ENCODE measurements at places on chromosomes 16 and 17.

GRCh38 chr17:68602289-68602688 is 1.1 kb upstream of the FAM20A start:
- peak; percentile 51 for DNase-seq

DNA sequence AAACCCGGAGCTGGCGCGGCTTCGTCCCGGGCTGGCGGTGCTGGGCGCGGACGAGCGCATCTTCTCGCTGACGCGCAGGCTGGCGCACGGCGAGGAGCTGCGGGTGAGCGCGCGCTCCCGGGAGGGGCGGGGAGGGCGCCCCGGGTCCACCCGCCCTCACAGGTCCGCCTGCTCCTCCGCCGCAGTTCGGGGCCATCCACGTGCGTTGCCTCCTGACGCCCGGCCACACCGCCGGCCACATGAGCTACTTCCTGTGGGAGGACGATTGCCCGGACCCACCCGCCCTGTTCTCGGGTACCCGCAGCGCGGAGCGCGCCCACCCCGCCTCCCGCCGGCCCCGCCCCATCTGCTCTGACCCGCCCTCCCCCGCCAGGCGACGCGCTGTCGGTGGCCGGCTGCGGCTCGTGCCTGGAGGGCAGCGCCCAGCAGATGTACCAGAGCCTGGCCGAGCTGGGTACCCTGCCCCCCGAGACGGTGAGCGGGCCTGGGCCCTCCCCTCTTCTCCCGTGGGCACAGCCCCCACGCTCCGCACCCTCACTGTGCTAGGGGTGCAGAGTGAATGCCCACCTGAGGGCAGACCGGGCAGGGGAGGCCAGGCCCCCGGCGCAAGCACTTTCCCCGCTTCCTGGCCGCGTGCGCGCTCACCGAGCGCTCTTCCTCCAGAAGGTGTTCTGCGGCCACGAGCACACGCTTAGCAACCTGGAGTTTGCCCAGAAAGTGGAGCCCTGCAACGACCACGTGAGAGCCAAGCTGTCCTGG is 1.4 kb downstream of the HAGHL start:
- peak; percentile 79 for DNase-seq

DNA sequence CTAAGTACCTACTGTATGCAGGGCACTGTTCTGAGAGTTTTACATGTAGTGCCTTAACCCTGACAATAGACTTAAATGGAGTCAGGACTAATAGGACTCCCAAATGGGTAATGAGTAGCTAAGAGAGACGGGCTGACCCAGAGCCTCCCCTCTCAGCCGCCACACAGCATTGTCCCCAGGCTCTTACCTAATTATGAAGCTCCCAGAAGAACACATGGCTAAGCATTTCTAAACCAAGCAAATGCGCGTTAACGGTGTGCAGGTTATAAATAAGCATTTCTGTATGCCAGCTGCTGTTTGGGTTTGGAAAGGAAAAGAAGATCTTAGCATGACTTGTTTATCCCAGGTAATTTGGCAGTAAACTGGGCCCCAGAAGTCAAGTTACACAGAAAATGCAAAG is 14.3 kb downstream of the KATNIP start:
- no peak for DNase-seq

- no peak for DNase-seq
These were observed 262.8 kb downstream of the ABCC12 start for GRCh38 chr16:47892999-47893398.

- no peak for DNase-seq
These were observed 51.9 kb downstream of the PLCG2 start for GRCh38 chr16:81830845-81831540.

DNA sequence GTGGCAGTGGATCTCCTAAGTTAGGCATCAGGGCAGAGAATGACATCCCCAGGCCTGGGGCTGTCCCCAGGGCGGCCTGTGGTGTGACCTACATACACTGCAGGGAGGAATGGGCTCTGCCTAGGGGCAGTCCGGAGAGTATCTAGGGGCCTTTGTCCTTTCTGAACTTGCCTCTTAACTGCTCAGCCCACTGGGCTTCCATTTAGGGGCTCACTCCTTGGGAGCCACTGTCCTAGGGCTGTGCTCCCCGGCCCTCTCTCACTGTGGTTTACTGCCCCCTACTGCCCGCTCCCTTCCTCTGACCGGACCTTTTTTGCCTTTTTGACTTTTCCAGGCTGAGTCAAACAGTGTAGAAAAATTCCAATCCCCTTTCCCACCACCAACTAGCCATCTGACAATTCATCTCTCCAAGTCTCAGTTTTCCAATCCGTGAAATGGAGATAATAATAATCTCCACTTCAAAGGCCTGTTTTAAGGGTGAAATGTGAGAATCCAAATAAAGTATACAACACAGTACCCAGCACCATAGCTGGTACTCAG is 66.8 kb downstream of the DNAH3 start:
- DNase-seq, result peak; percentile 71

- peak; percentile 75 for DNase-seq
These were observed 3.9 kb downstream of the VPS35L start for GRCh38 chr16:19559242-19559910.

- DNase-seq, result no peak
These were observed 55.7 kb downstream of the PLD6 start for GRCh38 chr17:17150448-17150800.

DNA sequence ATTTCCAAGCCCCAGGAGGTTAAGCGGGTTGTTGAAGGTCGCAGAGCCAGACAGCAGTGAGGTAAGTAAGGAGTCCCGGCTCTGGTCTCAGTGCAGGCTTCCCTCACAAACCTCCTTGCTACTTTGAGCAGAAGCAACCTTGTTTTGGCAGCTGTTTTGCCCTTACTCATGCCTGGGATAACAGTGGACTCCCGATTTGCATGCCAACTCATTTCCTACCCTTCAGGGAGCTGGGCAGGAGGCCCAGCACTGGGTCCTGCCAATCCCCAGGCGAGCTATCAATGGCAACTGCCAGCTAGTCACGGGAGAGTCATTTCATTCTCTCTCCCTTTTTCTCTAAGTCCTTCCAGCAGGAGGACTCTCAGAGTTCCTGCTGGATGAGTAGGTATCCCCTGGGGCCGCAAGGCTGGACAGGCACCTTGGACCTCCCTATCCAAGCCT is 72.0 kb upstream of the KSR1 start:
- peak; percentile 92 for DNase-seq

- DNase-seq, result peak; percentile 14
These were observed 445 bp downstream of the CIAO2B start for GRCh38 chr16:66933776-66934137.

DNA sequence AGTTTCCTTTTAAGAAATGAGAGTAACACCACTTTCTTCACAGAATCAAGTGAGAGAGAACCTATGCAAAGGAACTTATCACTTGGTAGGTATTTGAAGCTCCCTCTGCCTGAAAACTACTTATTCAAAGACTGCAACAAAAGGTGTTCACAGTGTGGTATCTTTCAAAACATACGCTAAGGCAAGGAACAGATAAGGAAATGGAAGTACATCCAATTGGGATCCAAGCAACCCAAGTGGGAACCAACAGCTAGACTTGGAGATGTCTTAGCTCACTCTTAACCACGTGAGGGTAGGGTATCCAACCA is 431 bp upstream of the PPM1E start:
- DNase-seq, result no peak

DNA sequence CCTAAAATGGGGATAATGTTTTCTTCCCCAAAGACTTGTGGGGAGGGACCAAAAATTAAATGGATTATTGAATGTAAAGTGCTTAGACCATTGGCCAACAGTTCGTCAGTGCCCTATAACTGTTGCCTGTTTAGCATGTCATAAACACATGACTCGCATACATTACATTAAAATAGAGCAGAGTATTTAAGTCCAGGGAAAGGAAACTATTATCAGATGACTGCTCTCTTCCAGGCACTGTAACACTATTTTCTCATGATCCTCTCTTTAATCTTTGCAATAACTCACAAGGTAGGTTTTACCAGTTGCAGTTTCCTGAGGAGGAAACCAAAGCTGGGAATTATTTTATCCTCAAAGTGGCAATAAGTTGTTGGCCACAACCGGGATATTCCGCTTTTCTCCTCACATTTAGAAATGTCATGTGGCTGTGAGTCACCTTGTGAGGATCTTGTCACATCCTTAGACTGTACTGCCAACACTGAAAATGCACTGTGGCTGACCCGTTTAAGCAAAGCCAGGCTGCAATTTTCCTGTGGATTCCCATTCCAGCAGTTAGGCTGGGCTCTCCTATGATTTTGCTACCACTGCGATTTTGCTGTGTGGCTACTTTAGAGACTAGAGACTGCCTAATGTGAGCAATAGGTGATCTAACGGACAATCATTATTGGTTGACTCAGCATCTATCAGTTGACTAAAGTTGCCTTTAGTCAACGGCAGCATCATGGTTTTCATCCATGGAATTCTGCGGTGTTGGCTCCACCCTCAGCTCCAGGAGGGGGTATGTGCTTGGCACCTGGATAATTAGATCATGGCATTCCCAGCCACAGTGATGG is 58.3 kb upstream of the DHX40 start:
- peak; percentile 53 for DNase-seq

DNA sequence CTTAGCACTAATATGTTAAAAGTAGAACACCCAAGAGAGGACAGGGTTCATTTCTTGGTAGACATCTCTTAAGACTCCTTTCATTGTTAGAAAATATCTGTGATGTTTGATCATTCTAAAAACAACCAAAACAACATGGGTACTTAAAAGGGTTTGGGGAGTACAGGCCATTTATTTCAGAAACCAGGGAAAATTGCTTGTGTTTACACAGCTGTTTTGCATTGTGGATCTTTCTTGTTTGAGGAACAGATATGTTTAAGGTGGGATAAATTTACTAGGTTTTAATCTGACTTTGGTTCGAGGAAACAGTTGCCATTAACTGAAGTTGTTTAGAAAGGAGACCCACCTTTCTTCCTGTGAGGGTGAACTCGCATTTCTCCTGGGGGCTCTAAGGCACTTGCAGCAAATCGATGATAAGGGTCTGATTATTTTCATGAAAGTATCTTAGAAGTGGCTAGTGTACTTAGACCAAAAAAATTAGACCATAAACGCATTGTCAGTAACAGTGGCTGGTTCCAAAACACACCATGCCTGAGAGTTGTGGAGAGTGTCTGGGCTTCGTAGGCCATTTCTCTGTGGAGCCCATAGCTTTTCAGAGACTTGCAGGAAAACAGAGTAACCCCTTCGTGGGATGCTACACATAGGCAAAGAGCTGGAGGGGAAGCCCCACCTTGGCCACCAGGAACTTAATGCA is 17.6 kb downstream of the CLUAP1 start:
- DNase-seq, result no peak

DNA sequence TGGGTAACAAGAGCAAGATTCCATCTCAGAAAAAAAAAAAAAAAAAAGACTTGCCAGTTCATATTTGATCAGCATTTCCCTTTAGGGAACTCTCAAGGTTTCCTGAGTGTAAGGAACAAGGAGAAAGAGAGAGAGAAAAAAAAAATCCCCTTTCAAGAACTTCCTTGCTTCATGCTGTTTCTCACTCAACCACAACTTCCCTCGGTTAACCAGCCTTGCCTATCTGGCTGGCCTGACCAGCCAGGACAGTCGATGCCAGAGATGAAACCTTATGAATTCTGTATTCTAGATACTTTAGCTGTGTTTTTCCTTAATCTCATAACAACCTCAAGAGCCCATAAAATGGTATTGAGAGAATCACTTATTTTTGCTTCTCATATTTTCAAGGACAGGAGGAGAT is 2.6 kb upstream of the N4BP1 start:
- no peak for DNase-seq

- no peak for DNase-seq
These were observed 354.3 kb downstream of the CPPED1 start for GRCh38 chr16:12449374-12449773.

- DNase-seq, result no peak
These were observed 53.4 kb downstream of the PRKCB start for GRCh38 chr16:23889189-23889588.

DNA sequence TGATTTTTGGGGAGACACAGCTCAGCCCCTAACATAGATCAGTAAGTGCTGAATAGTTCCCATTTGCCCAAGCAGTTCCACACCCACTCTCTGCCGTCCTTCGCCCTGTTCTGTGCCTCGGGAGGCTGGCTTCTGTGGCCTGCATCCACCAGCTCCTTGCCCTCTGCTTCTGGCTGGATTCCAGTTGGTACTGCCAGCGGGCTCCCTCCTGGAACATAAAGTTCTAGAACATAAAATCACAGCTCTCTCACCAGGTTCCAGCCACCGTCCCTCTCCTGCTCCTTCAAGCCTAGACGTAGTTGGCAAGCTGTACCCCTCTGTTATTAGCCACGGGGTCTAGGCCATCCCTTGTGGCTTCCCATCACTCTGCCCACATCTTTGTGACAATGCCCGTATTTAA is 3.9 kb upstream of the MRPS23 start:
- DNase-seq, result no peak

DNA sequence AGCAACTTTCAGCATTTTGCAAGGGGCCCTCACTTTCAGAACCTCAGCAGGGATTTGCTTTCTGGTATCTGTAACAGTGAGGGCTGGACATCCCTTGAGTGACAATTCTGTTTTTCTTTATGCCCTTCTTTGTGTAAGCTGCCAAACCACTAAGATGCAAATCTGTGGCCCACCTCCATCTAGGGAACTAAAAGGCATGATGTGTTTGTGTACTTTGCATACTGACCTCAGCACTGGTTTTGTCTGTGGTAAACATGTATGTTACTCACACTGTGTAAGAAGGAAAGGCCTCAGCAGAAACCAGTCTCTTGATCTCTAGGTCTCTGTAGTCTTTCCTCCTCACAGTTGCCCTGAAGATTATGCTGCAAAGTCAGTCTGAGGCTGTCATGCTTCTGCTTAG is 396.6 kb upstream of the DYNLRB2 start:
- DNase-seq, result no peak

DNA sequence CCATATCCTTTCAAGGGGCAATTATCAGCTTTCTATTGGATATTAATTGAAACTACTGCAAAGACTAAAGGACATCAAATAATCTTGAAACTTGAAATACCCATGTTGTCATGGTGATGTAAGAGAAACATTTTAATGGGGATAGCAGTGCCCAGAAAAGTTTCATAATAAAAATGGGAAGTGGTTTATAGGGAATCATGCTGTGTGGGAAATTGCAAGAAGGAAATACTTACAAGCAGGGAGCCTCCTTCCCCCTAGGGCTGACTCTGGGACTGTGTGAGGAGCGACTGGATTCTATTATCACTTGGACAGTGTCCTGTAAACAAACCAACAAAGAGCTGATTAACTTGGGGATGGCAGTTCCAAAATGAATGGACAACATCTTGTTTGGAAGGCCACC is 1393.1 kb upstream of the GOT2 start:
- no peak for DNase-seq
